NCI-H748 treated with DMSO at 0.1 percent for 48 hours (cell line): ENCODE measurements at places on chromosomes 4 and X.

GRCh38 chr4:67632492-67632891 is 68.5 kb downstream of the UBA6 start:
- DNase-seq, result no peak

GRCh38 chr4:158597879-158598596 is 73.6 kb downstream of the C4orf46 start:
- DNase-seq, result no peak

DNA sequence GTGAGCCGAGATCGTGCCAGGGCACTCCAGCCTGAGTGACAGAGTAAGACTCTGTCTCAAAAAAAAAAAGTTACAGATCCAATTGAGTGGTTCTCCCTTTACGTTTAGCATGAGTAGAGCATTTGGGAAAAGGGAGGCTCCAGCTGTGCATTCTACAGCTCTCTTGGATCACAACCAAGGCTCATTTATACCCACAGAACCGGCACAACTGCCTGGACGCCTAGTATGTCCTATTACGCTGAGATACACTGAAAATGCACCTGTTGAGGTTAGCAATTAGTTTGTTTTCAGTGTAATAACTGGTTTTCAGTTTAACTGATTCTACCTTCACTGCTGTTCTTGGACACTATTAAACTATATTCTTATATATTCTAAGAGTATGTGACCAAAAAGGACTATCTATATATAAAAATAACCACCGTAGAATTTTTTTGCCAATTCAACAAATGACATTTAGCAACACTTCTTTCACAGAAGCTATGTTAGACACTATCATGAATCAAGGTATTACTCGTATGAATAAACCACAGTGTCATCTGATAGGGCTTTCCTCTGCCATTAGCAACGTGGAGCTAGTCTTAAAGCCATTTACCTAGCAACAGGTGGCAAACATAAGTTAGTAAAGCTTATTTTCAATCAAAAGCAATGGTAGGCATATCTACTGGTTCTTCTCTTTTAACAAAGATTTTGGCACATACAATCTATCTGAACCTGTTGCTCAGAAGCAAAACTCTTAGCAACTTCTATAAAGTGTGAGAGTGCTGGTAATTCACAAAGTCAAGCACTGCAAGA is 3.6 kb downstream of the OTUD4 start:
- no peak for DNase-seq

- DNase-seq, result no peak
Observed at GRCh38 chr4:19038231-19038630, 1016.7 kb upstream of the LCORL start.

DNA sequence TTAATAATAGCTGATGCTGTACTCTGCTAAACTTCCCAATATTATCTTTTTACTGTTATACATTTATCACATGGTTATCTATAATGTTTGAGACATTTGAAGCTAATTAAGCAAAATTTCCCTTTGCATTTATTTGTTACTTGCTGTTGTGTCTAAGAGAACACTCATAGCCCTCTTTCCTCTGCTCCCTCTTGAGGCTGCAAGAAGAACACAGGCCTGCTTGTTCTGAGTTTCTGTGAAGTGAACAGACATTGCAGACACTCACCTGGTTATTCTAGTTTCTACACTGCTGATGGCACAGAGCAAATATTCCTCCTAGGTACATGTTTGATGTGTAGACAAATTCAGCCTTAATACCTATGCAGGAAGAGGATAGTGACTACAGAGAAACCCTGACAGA is 367.8 kb downstream of the GASK1B start:
- DNase-seq, result no peak

- DNase-seq, result no peak
Observed at GRCh38 chr4:182960746-182961145, 43.6 kb upstream of the DCTD start.

GRCh38 chr4:143019351-143019750 is 165.4 kb upstream of the USP38 start:
- DNase-seq, result no peak

DNA sequence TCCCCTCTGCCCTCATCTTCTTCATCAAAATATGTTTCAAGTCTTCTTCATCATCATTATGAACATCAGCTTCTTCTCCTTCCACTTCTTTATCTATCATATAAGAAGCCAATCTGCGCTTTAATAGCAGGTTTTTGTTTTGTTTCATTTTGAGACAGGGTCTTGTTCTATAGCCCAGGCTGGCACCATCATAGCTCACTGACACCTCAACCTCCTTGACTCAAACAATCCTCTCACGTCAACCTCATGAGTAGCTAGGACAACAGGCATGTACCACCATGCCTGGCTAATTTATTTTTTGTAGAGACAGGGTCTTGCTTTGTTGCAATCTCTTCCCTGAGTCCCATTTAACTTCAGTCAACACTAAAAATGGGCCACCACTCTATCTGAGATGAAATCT is 27.0 kb downstream of the PRDM5 start:
- DNase-seq, result no peak

GRCh38 chr4:44535981-44536380 is 87.4 kb upstream of the KCTD8 start:
- no peak for DNase-seq

- DNase-seq, result no peak
Observed at GRCh38 chr4:122346036-122346435, 32.8 kb upstream of the ADAD1 start.

- no peak for DNase-seq
Observed at GRCh38 chrX:133246921-133247320, 28.8 kb upstream of the TFDP3 start.

GRCh38 chr4:87090305-87090704 is 130.1 kb downstream of the KLHL8 start:
- DNase-seq, result no peak

DNA sequence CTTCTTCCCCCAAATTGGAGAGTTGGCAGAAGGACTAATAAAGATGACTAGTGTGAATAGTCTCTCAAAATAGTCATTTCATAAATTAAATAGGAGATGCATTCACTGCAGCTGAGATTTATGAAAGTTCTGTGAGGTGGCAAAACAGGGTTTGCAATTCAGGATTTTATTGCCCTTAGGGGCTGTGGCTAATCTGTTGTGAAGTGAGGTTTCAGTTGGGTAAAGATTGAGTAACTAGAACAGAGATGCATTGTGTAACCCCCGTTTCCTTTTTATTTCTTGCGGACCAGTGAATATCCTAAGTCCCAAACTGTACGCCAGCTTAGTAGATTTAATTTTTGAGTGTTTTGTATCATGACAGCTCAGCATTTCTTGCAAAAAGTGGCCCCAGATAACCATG is 16.2 kb upstream of the SCRG1 start:
- DNase-seq, result no peak

GRCh38 chr4:107815158-107815557 is 9.6 kb upstream of the SGMS2 start:
- DNase-seq, result no peak

DNA sequence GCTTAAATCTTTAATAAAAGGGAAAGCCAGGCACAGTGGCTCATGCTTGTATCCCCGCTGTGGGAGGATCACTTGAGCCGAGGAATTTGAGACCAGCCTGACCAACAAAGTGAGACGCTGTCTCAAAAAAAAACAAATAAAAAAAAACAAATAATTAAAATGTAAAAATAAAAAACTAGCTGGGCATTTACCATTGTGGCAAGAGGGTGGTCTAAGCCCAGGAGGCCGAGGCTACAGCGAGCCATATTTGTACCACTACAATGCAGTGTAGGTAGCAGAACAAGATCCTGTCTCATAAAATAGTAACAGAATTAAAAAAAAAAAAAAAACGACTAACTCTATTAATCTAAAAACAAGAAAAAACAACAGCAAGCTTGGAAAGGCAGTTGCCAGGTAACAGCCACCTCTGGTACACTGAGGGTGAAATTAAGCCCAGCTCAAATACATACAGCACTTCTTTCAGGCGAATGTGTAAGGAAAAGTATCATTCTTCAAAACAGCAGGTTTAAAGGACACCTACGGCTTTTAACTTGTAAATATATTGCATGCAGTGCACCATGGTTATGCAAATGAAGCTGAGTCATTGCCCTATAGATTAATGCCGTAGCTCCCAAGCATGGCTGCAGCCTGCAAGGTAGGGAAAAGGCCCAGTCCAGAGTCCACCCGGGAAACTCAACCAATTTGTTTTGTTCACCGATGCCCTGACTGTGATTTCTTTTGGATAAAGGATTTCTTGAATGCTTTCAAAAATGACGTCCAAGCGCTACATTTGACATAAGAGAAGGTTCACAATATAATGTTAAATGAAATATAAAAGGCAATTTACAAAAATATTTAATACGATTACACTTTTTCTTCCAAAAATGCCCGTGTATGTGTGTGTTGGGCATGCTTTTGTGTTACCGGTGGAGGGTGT is 14.5 kb upstream of the TXLNG start:
- no peak for DNase-seq

- DNase-seq, result no peak
Observed at GRCh38 chr4:61214680-61215079, 14.6 kb downstream of the ADGRL3 start.

GRCh38 chr4:63851496-63851895 is 557.8 kb downstream of the TECRL start:
- no peak for DNase-seq

GRCh38 chrX:44303119-44303518 is 40.4 kb downstream of the EFHC2 start:
- DNase-seq, result no peak

DNA sequence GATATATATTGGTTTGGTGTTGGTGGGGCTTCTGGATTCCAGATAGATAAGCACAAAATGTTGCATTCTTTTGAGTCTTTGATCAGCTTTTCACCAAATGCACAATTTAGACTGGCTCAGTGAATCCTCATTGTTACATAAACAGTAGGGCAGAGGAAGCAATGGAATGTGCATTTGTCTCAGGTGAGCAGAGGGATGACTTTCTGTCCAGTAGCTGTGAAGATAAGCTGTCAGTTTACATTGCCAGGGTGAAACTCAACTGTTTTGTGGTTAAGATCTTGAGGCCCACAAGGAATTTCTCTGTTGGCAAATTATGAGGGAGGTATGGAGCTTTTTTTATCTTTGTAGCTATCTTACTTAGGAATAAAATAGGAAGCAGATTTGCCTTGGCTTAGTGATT is 168.0 kb downstream of the GALNTL6 start:
- DNase-seq, result no peak

- no peak for DNase-seq
Observed at GRCh38 chrX:112946227-112946626, 105.6 kb upstream of the AMOT start.

DNA sequence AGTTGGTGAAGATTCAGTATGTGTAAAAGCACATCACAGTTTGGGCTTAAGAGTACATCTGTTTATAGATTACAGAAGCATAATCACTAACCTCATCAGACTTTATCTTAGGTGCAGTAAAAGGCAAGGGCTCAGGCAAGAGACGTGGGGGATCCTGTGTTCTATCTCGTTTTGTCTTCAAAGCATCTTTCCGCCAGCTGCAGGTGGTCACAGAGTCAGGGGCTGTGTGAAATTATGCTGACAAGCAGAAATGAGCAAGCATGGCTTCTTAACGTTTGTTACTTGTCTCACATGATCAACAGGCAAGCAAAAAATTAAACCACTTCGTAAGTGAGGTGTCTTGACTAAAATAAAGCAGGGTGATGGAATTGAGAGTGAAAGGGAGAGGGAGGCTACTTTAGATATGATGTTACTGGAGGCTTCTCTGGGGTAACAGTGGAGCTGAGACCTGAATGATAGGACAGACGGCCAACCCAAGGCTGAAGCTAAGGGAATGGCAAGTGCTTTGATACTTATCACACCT is 1.4 kb upstream of the TEC start:
- no peak for DNase-seq

- DNase-seq, result no peak
Observed at GRCh38 chr4:152340818-152341217, 195.1 kb downstream of the FBXW7 start.

GRCh38 chr4:183370786-183371185 is 48.6 kb upstream of the CLDN24 start:
- no peak for DNase-seq

DNA sequence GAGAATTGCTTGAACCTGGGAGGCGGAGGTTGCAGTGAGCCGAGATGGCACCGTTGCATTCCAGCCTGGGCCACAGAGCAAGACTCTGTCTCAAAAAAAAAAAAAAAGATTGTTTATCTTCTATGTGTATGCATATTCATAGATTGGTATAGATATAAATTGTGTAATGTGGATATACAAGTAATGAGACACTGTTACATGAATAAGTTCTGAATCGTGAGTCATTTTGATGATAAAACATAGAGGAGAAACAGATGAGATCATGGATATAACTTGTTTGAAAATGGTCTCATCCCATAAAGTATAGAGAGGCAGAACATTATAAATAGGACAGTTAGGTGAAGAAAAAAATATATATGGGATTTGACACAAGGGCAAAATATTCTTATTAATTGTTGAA is 628.0 kb downstream of the IL1RAPL1 start:
- no peak for DNase-seq

GRCh38 chr4:173242466-173243250 is 74.0 kb downstream of the GALNT7 start:
- no peak for DNase-seq

GRCh38 chr4:95379633-95380032 is 169.1 kb downstream of the UNC5C start:
- DNase-seq, result no peak

DNA sequence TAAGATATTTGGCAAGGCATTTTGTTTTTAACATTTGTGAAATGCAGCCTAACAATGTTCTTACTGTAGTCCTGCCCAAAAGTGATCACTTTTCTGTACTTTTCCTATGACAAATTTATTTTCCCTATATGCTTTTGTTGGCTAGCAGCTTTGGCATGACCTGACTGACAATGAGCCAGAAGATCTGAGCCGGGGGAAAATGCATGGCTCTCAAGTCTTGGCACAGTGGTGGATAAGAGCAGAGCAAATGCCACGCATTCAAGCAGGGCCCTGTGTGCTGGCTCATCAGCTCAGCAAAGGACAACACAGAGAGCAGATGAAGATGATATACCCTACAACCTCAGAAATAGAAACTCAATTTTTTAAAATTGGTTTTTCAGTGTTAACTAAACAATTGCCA is 187.3 kb downstream of the ANAPC10 start:
- DNase-seq, result no peak

GRCh38 chr4:150130933-150131332 is 52.7 kb downstream of the DCLK2 start:
- no peak for DNase-seq

GRCh38 chr4:105234582-105234981 is 87.9 kb downstream of the TET2 start:
- DNase-seq, result no peak

GRCh38 chr4:40462326-40462725 is 127.2 kb downstream of the CHRNA9 start:
- DNase-seq, result no peak

DNA sequence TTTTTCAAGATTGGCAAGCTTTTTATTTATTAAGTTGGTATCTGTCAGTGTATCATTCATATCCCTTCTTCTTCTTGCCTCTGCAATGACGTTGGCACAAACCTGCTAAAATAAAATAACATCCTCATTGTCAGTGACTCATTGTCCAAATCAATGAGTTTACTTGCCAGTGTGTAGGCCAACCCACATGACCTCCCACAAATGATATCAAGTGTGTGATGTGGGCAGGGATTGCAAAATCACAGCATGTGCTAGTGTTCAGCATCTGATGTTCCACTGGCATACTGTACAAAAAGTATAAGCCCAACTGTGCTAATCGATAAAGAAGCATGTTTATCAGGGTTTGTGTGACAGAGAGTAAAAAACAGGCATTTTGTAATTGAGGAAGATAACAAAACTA is 25.5 kb downstream of the GPAT3 start:
- DNase-seq, result no peak

GRCh38 chr4:83080561-83080960 is 34.0 kb downstream of the PLAC8 start:
- no peak for DNase-seq
